ENCODE measurements at places on chromosomes 1 and 21. TPM values are rescaled to one million over a fixed set of nuclear protein-coding genes. Genes with fewer than 3 reads are reported as not detected.

The HMGCS2 gene
- total RNA-seq, result 0.69 TPM

GRCh38 chr1:192554904-192555303, 20.7 kb upstream of the RGS1 start:
- no peak for DNase-seq

The ITGB2 gene
- total RNA-seq, result 1.5 TPM

The ACP6 gene
- total RNA-seq, result 31.5 TPM

The AMY1C gene
- not detected for total RNA-seq

- no peak for DNase-seq
Measured at GRCh38 chr1:115476616-115477015, 138.6 kb upstream of the NGF start.

The YIPF1 gene
- total RNA-seq, result 21.9 TPM

GRCh38 chr1:48495911-48496310, 23.9 kb upstream of the SPATA6 start:
- no peak for DNase-seq

GRCh38 chr1:232547938-232548484, 81.9 kb downstream of the SIPA1L2 start:
- DNase-seq, result no peak

The TP73 gene
- total RNA-seq, result 5.7 TPM

DNA sequence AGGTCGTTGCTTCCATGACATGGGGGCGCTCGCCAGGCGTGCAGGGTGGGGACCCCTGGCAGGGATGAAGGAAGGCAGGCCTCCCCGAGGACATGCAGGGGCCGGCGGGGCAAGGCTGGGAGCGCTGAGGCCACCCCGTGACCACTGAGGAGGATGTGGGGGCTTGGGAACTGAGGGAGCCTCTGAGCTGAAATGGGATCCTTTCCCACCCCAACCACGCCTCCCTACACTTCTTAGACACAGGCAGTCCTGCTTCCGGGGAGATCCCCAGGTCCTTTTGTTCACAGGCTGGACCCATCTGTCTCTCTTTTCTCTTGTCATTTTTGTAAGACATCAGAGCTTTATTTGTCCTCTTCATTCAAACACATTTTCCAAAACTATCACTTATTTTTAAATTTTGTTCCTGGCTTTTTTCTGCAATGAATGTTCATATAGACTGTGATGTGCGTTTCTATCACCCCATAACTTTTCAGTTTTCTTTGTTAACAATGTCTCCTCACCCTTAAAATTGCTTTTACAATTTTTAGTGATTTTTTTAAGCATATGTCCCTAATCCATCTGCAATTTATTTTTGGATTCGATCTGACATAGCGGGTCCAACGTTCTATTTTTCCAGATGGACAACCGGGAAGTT, 156.7 kb upstream of the BACE2 start:
- DNase-seq, result no peak

The OPTC gene
- total RNA-seq, result 1.2 TPM

The KIRREL1 gene
- total RNA-seq, result 32.8 TPM

DNA sequence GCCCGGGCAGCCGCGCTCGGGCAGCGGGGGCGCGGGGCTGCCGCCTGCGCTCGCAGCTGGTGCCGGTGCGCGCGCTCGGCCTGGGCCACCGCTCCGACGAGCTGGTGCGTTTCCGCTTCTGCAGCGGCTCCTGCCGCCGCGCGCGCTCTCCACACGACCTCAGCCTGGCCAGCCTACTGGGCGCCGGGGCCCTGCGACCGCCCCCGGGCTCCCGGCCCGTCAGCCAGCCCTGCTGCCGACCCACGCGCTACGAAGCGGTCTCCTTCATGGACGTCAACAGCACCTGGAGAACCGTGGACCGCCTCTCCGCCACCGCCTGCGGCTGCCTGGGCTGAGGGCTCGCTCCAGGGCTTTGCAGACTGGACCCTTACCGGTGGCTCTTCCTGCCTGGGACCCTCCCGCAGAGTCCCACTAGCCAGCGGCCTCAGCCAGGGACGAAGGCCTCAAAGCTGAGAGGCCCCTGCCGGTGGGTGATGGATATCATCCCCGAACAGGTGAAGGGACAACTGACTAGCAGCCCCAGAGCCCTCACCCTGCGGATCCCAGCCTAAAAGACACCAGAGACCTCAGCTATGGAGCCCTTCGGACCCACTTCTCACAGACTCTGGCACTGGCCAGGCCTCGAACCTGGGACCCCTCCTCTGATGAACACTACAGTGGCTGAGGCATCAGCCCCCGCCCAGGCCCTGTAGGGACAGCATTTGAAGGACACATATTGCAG, 3.0 kb downstream of the ARTN start:
- DNase-seq, result peak; percentile 66

The GNG12 gene
- 20.7 TPM for total RNA-seq

- DNase-seq, result no peak
Measured at GRCh38 chr1:109826930-109827349, 63.2 kb upstream of the EPS8L3 start.

- no peak for DNase-seq
Measured at GRCh38 chr1:192892934-192893333, 84.1 kb downstream of the RGS2 start.

The NPR1 gene
- 13.2 TPM for total RNA-seq

The NPHP4 gene
- total RNA-seq, result 16.8 TPM

DNA sequence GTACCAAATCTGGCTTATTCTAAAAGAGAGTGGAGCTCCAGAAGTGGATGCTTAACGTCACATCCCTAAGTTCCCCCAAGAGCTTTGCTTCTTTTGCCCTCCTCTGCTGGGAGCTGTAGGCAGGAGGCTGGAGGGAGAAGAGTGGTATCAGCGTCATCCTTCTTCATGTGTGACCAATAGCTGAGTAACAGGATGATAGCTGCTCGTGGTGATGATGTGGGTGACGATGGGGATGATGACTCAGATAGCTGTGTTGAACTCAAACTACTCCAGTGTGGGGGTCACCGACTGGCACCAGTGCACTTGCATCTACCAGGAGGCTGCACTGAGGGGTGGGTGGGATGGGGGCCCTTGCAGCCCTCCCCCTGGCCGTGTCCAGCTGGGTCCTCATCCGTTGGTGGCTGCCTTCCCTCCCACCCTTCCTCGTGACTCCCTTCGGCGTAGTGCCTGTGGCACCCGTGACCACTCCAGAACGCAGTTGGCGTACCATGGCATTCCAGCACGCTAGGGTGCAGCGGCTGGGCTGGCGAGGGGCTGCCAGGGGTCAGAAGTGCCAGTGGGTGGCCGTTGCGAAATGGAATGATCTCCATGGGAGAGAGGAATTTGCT, 1.1 kb downstream of the IGFN1 start:
- no peak for DNase-seq

DNA sequence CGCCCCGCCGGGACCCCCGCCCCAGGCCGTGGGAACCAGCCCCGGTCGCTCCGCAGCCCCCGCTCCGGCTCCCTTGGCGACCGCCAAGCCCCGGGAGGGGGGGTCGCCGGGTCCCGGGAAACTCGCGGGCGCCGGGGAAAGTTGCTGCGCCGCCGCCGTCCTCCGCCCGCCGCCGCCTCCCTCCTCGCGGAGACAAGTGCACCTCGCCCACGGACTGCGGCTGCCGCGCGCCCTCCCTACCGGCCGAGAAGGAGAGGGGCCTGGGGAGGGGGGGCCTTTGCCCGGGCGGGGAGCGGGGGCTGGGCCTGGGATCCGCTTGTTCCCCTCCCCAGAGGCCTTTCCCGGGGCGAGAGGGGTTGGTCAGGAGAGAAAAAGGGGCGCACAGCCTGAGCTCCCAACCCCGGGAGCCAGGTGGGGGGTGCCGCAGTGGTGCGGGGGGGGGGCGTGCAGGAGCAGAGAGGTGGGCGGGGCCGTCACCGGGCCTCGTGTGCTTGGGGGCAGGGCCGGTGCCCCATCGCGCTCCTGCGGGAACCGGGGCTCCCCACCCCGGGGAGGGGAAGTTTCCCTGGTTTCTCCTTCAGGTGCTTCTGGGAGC, 592 bp downstream of the AGRN start:
- DNase-seq, result no peak

The PADI3 gene
- total RNA-seq, result 0.61 TPM

DNA sequence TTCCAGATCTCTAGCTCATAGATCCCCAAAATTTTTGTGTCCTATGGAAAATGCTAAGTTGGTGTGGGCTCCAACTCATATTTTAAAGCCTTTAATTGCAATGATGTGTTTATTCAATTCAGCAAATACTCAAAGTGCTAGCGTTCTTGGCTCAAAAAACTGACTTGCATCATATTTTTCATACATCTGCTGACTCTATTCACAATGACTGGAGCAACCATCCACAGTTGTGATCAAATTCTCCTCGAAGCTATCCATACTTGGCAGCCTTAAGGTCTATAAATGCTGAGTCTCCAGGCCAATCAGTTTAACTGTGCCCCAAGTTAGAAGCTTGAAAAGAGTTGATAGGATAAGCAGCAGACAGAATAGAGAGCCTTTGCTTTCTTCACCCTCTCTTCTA, 2.9 kb upstream of the ATP1A1 start:
- DNase-seq, result no peak

The RGS18 gene
- total RNA-seq, result not detected

The CDK18 gene
- 71.9 TPM for total RNA-seq

The CFHR1 gene
- 0.16 TPM for total RNA-seq

DNA sequence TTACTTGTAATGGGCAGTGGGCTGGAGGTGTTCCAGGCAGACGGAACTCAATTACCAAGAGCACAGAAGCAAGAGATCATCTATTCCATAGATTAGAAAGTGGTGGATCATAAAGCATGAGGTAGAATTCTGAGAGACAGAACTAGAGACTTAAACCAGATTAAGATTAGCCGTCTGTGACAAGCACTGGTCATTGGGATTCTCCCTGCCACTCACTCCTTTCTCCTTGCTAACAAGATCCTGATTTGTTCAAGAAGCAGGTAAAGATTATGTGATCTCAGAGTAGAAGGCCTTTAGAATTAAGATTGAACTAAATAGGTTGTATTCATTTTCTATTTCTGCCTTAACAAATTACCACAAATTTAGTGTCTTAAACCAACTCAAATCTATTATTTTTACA, 1.5 kb upstream of the HSPA13 start:
- DNase-seq, result no peak

The KIF17 gene
- 14.3 TPM for total RNA-seq

DNA sequence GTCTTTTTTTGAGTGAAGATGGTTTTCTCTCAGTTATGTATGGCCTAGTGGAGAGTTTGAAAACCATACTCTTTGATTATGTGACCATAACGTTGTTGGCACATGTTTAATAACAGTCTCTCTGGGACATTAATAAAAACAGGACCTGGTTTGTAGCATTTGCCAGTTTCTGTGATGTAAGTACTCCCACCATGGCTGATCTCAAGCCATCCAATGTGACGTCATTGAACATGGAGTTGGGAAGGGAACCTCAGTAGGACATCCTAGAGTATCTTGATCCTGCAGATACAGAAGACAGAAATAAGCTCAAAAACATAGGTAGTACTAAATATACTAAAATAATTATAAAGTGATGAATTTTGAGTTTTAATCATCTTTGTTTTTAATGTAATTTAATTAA, 107.0 kb downstream of the ACTL8 start:
- no peak for DNase-seq

The C1orf185 gene
- not detected for total RNA-seq

The OR2W3 gene
- total RNA-seq, result 0.17 TPM

DNA sequence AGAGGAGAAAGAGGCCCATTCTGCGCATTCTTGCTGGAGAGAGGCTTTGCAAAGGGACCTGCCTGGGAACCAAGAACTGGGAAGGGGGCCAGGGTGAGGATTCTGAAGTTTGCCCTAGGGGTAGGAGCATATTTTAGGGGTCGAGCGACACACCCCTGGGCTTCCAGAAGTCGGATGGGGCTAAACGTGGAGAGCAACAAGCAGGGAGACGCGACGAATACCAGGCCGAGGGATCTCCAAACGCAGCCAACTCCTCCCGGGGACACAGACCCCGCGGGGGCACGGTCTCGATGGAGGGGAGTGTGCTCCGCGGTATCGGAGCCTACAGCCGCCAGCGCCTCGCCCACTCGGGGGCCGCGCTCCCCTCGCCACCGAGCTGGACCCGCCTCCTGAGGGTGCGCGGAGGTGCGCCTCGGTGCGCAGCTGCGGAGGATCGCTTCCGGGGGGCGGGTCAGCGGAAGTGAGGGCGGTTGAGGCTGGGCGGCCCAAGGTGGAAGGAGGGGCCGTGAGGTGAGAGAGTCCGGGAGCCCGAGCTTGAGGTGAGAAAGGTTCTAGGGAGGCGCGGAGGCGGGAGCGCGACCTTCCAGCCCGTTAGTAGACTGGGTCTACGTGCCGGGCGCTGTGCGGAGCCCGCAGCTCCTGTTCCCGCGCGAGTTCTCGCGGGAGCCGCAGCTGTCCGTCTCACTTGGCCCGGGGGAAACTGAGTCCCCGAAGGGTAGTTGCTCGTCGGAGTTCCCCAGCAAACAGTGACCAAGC, at the start of gene MTFR1L:
MTFR1L (plus strand) TSS at position 464 of the 756 bp plus-strand sequence. CDS start 3,151 bp downstream, outside the sequence.
- peak; percentile 84 for DNase-seq

DNA sequence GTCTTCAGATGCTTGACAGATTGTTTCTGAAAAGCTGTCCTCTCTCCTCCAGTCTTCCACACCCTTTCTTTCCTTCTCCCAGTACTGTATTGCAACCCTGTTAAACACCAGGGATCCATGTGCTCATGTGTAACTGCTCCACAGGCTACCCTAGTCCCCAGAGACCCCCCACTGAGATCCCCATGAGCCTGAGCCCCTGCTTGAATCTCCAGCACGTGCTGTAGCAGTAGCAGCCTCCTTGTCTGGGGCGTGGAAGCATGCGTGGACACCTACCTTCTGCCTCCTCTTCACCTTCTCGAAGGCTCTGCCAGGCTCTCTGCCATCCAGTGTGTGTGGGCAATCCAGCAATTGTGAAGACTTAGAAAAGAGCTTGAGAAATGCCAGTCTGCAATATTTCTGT, 25.2 kb downstream of the GPR137B start:
- DNase-seq, result no peak

- no peak for DNase-seq
Measured at GRCh38 chr1:82710091-82710490, 909.4 kb downstream of the ADGRL2 start.

DNA sequence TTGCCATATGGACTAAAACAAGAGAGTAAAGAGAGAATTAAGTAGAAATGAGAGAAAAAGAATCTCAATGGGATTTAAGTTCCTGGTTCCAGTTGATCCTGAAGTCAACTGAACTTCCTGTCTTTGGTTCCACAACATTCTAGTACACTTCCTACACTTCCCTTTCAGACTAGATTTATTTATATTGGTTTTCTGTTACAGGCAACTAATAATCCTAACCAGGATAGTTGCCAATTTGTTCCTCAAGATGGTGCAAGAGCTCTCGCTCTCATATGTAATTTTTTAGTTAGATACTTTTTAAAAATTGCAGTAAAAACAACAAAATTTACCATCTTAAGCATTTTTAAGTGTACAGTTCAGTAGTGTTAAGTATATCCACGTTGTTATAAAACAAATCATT, 28.8 kb upstream of the TRIM45 start:
- DNase-seq, result no peak

Measured in WTC11 (cell line).